ENCODE measurements at places on chromosomes 1 and 21.
A peak's percentile ranks its signal among the peaks of the same experiment; 100 is the strongest.

- no peak for DNase-seq
Observed at GRCh38 chr1:174116042-174116441, 43.3 kb upstream of the RABGAP1L start.

- peak; percentile 53 for DNase-seq
Observed at GRCh38 chr1:37434292-37435225, 39.8 kb upstream of the ZC3H12A start.

DNA sequence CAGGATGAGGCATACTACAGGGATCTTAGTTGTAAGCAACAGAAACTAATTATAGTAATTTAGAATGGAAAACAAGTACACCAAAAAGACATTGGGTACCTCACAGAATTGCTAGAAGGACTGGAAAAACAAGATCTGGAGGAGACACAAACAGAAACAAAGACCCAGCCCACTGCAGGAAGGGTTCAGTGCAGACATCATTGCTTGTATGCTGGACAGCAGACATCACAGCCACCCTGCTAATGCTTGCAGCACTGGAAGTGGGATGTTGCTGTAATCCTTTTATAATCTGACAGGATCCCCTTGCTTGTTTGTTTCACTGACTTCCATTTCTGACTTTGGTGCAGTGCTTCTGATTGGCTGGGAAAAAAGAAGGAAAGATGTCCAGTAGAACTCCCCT, 111.4 kb upstream of the ZNF678 start:
- DNase-seq, result no peak

DNA sequence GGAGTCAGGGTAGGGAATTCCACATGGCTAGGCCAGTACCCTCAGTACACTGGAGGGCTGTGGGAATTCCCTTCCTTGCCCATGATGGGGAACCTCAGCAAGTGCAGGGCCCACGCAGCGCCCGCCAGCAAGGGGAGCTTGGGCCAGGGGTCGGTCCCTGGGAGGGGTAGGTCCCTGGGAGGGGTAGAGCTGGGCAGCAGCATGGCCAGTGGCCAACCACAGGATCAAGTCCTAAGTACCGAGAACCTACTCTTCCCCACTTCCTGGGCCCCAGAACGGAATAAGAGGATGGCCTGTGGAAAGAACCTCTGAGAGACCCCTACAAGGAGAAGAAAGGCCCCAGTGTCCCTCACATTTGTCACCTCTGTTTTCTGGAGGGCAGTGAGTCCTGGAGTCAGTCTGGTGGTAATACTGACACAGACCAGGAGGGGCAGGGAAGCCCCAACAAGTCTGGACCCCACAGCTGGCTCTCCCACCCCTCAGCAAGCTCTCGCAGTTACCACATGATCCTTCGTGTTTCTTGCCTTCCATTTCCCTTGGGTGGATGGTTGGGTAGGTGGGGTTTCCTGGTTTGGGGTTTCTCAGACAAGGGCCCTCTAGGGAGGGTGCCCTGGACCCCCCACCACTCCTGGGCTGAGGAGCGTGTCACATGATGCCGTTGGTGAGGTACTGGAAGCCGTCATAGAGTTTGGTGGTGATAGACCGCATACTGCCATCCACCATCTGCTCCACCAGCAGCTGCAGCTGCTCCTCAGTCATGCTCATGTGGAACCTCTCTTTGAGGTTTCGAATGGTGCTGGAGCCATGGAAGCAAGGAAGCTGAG, 10.3 kb downstream of the ZNF687 start:
- DNase-seq, result no peak

DNA sequence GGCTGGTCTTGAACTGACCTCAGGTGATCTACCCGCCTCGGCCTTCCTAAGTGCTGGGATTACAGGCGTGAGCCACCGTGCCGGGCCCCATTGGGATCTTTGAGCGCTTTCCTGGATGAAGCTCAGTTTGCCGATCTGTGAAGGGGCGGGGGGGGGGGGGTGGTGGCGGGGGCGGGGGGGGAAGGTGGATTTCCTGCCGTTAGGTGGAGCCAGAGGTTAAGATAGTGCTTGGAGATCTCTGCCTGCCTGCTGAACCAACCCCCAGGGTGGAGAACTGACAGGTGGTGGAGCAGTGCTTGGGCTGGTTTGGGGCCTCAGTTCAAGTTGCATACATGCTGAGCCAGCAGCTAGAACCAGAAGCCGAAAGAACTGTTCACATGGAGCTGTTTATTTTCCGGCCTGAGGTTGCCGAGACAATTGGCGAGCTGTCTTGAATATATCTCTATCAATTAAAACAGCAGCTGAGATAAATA, 1.7 kb downstream of the TMCC2 start:
- DNase-seq, result peak; percentile 78
